ENCODE measurements at places on chromosomes 3 and 15.

- no peak for DNase-seq
Measured at GRCh38 chr15:96035635-96036034, 294.9 kb upstream of the NR2F2 start.

DNA sequence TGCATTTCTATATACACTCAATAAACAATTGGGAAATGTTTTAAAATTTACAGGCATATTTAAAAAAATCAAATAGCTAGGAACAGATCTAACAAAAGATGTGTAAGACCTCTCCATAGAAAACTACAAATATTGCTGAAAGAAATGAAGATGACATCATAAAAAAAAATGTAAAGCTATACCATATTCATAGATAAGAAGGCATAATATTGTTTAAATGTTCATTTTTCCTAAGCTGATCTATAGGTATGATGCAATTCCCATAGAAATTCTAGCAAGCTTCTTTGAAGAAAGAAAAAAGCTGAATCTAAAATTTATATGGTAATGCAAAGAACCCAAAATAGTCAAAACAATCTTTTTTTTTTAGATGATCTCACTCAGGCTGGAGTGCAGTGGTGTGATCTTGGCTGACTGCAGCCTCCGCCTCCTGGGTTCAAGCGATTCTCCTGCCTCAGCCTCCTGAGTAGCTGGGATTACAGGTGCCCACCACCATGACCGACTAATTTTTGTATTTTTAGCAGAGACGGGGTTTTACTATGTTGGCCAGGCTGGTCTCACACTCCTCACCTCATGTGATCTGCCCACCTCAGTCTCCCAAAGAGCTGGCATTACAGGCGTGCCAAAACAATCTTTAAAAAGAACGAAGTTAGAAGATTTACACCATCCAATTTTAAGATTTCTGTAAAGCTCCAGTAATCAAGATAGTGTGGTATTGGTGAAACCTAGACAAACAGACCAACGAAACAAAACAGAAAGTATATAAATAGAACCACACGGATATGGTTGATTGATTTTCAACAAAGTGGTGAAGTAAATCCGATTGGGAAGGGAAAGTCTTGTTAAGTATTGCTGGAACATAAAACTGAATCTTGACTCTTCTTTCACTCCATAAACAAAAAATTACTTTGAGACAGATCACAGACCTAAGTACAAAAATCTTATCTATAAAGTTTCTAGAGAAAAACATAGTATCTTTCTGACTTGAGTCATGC is 6.3 kb upstream of the BHLHE40 start:
- DNase-seq: no peak

DNA sequence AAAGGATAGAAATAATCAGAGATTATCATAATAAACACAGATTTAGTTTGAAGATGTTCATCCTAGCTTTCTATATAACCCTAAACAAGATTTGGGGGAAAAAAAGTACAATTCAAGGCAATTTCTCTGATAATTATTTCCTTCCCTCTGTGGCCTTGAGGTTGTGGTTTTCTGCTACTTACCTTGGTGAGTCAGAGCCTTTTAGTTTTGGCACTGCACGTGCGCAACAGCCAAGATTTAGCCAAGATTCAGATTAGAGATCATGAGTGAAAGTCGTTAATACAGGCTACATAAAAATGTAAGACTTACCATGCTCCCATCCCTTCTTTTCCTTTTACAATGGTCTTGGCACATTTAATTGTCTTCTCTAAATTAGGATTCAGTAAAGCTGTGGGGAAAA is 6.7 kb downstream of the LYZL4 start:
- DNase-seq: no peak

GRCh38 chr15:56934269-56934668 is 15.8 kb downstream of the TCF12 start:
- no peak for DNase-seq

GRCh38 chr15:69161079-69161877 is 843 bp downstream of the GLCE start:
- DNase-seq: peak; percentile 5

DNA sequence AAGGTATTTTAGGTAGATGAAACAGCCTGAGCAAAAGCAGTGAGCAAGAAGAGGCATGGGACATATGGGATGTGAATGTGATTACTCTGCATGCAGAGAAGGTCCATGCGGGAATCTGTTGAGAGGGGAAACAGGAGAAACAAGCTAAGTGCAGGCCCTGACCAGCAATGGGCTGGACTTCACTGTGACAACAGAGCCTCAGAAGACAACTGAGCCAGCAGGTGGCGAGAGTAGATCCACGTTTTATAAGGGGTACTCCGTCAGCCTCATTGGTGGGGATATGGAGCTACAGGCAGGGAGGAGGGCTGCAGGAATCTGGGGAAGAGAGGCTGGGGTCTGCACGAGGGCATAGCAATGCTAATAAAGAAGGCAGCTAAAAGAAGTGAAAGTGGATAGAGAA is 405.9 kb upstream of the LMCD1 start:
- DNase-seq: no peak

DNA sequence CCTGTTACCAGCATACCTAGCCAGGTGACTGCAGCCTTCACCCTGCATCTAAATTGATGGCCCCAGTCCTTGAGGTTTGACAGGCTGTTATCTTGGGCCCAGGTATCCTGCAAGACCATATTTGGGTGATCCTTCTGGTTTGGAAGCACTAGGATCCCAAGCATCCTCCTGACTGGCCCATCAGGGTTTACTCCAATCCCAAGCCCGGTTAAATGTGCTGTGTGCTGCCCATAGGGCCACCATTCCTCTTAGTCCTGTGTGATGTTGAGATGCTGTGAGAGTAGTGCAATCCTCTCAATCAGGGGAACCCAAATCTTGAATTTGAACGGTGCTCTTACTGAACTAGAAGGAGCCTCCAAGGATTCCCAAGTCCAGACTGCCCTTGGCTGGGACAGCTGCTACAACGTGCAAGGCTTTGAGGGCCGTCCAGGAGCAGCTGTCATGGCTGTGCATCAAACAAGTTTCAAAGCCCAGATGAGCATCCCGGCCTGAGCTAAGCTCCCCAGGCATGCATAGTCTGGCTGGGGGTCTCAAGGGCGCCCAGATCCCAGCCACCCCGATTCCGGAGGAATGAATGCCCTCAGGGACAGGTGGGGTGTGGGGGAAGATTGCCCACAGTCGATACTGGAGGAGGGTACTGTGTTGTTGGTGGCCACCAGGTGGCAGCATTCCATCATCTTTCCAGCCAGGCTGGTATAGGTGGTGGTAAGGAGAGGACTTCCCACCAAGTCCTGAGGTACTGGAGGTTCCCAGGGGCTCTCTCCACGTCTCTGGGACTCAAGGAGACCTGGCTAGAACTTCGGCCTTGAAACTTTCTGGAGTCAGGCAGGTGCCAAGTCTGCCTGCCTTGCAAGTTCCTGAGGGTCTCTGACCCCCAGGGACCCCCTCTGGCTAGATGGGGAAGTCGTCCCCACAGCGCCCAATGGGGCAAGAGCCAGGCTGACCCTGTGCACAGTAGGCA is 32.6 kb downstream of the RBM5 start:
- DNase-seq: peak; percentile 20

- no peak for DNase-seq
Measured at GRCh38 chr15:40354408-40355171, 3.4 kb upstream of the DISP2 start.

GRCh38 chr15:85793641-85794597 is 806 bp downstream of the KLHL25 start:
- no peak for DNase-seq

DNA sequence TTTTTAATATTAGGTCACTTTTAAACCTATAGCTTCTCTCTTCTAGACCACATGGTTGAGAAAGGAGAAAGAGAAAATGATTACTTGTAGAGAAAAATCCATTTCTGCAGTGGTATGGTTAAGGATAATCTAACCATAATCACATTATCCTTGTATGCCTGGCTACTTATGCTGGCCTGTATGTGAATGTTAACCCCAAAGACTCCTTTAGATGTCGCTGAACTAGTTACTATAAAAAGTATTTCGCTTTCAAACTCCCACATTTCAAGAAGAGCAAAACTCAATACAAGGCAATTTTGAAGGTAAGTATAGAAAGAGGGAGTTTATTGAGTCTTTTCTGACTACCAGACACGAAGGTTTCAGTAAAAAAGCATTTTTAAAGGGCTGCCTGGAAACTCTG is 2.2 kb downstream of the KCTD6 start:
- no peak for DNase-seq

DNA sequence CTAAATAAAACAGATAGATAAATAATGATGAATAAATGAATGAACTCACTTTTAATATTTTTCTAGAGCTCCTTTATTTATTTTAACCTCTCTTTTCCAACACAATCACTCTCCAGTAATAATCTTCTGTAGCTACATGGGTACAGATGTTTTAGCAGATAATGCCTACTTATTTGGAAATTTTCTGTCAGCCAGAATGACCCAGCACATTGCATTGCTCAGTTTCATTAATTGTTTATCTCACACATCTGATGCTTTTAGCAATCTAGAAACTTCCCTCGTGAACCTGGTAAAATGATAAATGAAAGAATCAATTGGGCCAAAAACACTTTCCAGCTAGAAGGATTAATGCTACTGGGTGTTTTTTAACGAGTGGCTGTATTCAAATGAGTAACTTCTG is 14.9 kb upstream of the MYH15 start:
- no peak for DNase-seq

DNA sequence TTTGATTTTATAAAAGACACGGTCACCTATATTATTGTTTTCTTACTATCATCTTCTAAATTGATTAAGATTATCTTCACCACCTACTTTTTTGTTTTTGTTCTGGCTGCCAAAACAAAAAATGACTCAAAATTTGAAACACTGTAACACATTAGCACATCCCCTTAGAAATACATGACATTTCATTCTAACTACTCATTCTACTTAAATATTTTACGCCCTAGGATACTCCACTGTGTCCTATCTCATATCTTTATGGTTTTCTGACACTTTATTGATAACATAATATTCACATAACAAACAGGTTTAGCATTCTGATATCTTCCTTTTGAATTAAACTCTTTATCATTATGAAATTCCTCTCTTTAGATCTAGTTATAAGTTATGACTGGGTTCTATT is 656.2 kb downstream of the GBE1 start:
- no peak for DNase-seq

DNA sequence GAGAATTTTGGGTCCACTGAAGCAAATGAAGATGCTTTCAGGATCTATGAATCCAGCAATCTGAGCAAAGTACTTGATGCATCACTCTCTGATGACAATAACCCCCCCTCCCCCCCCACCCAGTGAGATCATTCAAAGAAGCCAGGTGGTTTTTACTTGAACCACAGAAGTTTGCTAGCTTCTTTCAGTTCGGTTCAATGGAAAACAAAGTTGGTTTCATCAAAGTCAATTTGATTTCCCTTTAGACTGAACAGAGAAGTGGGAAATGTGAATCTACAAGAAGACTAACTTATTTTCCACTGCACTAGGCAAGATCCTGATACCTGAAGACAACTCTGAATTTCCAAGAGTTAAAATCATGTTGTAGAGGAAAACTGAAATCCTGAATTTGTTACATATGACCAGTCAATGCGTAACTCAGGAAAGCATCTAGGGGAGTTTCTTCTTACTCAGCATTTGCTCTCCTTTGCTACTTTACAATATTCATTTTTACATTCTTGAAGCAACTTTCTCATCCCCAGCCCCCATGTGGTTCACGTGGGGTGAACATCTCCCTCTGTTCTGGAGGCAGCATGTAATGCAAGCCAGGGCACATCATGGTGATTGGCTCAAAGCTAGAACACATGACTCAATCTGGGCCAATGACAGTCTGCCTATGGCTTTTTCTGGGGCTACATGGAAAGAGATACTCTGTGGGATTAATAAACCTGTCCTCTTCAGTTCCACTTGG is 572.6 kb downstream of the FOXP1 start:
- no peak for DNase-seq

DNA sequence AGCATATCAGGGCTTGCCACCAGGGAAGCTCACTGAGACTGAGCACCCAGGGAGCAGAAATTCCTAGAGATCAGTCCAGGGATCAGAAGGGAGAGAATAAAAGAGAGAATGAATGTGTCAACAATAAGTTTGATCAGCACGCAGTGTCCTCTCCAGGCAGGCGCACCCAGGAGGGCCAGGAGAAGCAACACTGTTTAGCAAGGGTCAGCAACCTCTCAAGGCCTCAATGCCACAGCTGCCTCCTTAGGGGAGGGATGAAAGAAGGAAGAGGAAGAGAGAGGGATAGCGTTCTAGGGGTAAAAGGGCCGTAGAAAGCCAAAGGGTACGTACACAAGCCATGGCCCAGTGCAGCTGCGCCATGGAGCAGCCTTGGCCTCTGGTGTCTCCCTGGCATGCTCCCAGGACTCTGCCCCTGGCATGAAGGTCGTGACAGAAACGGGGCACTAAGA is 399.8 kb downstream of the SHQ1 start:
- DNase-seq: no peak

DNA sequence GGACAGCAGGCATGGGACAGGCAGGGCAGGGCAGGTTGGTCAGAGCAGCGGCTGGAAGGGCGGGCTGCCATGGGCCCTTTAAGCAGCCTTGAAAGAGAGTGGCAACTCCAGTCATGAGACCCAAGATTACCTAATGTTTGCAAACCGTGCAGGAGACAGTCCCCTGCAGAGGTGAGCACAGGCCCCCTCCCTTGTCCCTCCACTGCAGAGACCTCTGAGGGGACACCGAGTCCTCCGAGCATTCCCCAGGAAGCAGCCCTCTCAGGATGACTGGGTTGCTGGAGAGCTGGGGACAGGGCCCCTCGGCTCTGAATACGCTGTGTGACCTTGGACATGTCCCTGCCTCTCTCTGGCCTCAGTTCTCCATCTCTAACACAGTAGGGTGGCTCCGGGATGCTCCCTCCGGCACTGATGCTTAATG is 81.4 kb downstream of the IQSEC1 start:
- DNase-seq: no peak

GRCh38 chr3:8730656-8731055 is 2.9 kb upstream of the CAV3 start:
- no peak for DNase-seq

DNA sequence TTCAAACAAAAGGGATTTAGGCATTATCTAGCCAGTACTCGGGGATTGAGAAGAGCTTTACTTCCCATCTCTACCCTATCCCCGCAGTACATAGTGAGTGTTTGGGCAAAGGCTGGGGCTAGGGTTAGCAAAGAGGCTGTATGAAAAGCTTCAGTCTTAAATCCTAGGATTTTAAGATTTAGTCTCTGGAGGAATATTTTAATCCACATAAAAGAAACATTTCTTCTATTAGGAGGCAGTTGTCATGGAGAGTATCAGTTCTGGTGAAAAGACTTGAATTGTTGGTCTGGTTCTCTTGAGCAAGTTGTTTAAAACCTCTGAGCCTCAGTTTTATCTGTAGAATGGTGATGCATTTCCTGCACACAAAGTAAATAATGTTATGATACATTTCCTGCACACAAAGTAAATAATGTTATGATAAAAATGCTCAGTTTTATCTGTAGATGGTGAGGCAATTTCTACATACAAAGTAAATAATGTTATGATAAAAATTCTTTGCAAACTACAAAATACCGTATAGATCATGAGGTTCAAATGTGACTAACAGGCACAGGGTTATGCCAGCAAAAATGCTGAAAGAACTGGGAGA is 53.9 kb upstream of the ZBED2 start:
- DNase-seq: no peak

GRCh38 chr3:178088963-178089362 is 447.3 kb upstream of the KCNMB2 start:
- DNase-seq: no peak

GRCh38 chr3:106299300-106300098 is 430.7 kb upstream of the CBLB start:
- DNase-seq: no peak

GRCh38 chr3:69142090-69142489 is 19.7 kb upstream of the LMOD3 start:
- no peak for DNase-seq

GRCh38 chr15:44554934-44555723 is 18.2 kb downstream of the EIF3J start:
- DNase-seq: no peak
